ENCODE measurements at places on chromosomes 12 and 14.

DNA sequence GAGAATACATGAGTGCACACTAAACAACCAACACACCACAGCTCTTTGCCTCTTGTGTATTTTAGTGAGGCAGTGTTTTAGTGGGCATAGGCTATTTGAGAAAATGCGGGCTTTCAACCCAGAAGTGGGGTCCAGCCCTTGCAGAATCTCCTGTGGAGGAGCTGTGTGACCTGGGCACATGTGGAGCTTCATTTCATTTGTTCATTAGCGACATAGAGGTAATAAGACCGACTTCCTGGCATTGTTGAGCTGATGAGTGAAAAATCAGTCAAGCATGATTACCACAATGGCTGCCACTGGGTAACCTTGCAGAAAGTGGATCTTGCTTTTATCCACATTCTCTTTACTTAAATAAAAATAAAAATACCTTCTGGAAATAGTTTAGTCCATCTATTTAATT, 923.5 kb downstream of the BCL11B start:
- no peak for DNase-seq

DNA sequence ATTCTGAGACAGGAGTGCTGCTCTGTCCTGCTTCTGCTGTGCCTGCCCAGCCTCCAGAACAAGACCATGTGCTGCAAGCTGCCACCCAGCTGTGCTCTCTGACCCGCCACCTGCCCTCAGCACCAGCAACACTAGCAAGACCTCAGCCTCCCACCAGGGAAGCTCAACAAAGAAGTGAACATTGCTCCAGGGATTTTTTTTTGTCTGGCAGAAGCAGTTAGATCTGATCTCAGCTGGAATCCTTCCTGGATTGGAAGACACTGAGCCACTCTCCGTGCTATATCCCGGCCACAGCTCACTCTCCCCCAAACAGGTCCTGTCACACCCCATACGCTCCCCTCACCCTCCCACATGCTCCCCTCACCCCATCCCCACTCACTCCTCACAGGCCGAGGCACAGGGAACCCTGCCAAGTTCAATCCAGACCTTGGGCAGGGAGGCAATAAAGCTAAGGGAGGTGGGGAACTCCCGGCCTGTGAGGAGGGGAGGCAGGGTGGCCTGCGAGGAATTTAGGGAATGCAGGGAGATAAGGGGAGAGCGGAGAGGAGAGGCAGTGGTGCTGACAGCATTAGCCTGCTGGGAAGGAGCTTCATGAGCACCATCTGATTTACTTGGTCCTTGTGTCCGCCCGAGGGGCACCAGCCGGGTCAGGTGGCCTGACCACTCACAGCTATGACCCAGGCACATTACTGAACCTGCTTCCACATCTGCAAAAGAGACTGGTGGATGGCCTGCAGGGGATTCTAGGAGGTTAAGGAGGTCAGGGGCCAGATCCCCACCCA, 29.7 kb downstream of the CCDC85C start:
- no peak for DNase-seq

- DNase-seq, result no peak
These were observed 94.1 kb downstream of the FBXL14 start for GRCh38 chr12:1500095-1500801.

- DNase-seq, result no peak
These were observed 1012.5 kb upstream of the TMEM132C start for GRCh38 chr12:127254420-127254955.

All from activated CD8-positive, alpha-beta memory T cell treated with anti-CD3 and anti-CD28 coated beads for 1 hour (primary cell).